ENCODE measurements at places on chromosomes 7 and 10.

DNA sequence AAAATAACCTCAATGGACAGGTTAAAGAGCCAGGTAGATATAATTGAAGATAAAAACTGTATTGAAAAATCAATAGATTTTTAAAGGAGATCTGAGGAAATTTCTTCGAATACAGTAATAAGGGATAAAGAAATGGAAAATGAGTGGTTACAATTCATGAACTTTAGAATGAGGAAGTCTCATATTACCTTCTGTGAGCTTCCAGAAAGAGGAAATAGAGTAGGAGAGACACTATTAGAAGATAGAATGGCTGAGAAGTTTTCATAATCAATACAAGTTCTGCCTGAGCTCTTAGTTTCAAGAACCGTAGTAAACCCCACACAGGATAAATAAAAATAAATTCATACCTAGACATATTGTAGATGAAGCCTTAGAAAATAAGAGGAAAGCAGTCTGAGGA lies 11.5 kb downstream of the SDK1 start:
- DNase-seq = no peak

- DNase-seq = no peak
These were observed 2.4 kb upstream of the MKLN1 start for GRCh38 chr7:131325179-131325840.

- no peak for DNase-seq
These were observed 11.6 kb downstream of the ABCA13 start for GRCh38 chr7:48182718-48183369.

- no peak for DNase-seq
These were observed 52.2 kb downstream of the GPR158 start for GRCh38 chr10:25226775-25227682.

DNA sequence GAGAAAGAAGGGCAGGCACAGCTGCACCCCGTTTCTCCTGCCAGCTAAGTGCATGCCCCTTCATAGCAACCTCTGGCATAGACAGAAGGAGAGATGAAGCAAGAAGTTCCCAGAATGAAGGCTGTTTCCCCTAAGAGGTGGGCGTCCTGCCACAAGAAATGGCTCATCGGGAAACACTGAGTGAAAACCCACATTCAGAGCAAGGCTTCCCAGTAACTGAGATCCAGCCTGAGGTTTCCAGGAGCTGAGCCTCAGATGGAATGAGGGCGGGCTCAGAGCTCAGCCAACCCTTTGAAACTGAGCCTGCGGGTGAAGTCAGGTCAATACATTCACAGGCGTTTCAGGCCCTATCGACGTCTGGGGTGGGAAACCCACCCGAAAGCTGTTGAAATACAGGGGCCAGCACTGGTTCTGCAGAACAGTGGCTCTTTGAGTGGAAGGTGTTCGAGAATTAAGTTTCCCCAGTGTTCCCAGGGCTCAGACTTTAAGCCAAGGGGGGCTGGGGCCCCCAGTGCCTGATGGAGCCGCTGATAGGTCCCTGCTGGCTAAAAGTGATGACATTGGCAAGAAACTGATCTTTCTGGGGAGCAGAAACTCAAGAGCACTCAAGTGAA lies 510.2 kb downstream of the RPS24 start:
- no peak for DNase-seq

GRCh38 chr7:45292481-45292880 lies 134.9 kb downstream of the RAMP3 start:
- DNase-seq = no peak

GRCh38 chr10:516764-517163 lies 172.7 kb downstream of the DIP2C start:
- no peak for DNase-seq

All from NCI-H187 treated with DMSO at 0.1 percent for 48 hours (cell line).